ENCODE measurements at places on chromosomes 11 and 22.

DNA sequence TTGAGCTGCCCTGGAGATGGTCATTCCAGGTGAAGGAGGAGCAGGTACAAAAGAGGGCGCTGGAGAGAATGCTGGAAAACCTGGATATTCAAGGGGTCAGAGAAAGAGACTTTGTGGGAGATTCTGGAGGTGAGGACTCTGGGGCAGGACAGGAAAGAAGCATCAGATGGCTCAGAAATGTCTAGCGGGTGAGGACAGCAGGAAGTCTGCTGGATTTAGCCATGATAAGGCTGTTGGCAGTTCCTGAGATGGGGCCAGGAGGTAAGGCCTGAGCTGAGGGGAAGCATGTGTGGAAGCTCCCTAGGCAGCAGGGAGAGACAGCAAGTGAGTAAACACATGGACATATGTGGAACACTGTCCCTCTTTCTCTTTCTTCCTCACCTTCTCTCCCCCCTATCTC, 1.5 kb downstream of the UPB1 start:
- DNase-seq = no peak

- no peak for DNase-seq
Measured at GRCh38 chr11:92844197-92844596, 125.3 kb upstream of the MTNR1B start.

GRCh38 chr11:1926156-1927025, 6.9 kb downstream of the TNNT3 start:
- no peak for DNase-seq

DNA sequence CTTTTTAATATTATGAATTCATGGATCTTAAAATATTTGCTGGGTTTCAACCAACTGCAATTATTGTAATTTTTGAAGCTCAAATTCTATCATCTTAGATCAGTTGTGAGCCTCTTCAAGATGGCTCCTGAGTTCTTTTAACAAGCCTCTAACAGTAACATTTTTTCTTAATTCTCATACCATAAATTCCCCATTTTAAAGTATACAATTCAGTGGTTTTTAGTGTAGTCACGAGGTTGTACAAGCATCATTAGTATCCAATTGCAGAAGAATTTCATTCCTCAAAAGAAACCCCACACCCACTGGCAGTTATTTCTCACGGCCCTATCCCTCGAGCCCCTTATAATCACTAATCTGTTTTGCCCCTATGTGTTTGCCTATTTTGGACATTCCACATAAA, 270.8 kb downstream of the SBF2 start:
- DNase-seq = no peak

- DNase-seq = no peak
Measured at GRCh38 chr11:34308913-34309585, 48.8 kb downstream of the ABTB2 start.

DNA sequence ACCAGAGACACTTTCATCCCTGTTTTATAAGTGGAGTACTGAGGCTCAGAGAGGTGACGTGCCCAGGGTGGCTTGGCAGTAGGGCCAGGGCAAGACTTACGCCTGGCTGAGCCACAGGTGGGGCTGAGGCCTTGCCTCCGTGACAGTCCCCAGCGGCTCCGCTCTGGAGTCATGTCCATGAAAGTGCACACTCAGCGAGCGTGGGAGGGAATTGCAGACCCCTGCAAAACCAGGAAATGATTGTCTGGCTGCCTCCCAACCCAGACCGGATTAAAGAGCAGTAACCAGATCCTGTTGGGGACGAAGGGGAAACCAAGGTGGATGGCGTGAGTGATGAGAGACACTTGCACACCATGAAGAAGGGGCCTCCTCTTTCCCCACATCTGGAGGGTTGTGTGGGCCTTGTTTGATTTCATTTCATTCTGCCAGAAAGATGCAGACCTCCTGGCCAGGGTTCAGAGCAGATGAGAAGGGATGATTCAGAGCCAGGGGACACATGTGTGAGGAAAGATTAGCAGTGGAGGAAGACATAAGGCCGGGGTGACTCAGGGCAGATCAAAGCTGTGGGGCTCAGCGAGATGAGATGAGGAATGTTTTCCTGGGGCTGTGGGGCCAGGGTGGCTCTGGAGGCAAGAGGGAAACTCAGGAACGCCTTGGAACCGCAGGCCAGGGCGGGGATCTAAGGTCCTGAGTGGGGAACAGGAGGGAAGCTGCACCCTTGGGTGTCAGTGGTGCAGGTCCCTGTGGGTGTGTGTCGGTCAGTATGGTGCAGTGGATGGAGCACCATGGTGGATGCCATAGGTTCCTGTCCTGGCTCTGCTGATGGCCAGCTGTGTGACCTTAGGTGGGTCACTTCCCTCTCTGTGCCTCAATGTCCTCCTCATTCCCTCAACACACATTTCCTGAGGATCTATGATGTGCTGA, 29.9 kb upstream of the LRRC32 start:
- DNase-seq = no peak

GRCh38 chr11:78954696-78955095, 380.0 kb upstream of the NARS2 start:
- DNase-seq = no peak

GRCh38 chr11:125623064-125623463, 1.9 kb upstream of the CHEK1 start:
- no peak for DNase-seq

DNA sequence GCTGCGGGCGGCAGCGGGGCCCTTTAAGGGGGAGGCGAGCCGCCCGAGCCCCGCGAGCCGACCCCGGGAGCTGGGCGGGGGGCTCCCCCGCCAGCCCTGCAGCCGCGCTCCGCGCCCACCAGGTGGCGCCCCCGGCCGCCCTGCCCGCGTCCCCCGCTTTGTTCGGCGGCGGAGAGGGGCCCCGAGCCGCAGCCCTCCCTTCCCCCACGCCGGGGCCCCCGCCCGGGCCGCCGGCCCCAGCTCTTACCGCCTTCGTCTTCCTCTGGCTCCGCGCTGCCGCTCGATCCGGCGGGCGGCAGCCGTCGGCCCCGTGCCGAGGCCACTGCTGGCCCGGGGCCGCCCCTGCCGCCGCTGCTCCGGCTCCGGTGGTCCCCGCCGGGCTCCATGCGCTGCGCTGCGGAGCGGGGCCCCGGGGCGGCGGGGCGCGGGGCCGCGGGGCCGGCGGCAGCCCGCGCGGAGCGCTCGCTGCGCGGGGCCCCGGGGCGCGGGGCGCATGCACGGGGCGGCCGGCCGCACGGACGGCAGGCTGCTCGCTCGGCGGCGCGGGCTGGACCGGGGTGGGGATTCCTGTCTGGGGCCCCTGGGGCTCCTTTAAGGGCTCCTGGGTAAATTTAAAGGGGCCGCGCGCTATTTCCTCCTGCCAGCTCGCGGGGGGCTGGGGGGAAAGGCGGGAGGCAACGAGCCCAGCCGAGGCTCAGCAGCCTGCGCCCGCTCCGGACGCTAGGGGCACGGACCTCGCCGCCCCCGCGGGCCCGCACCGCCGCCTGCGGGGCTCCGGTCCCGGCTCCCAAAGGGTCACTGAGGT, at the start of gene ZFTA:
Gene ZFTA, minus strand, starts transcription at position 539 of the 805 bp plus-strand sequence. Its CDS starts 153 bp downstream, at position 386.
- DNase-seq = peak; percentile 80

DNA sequence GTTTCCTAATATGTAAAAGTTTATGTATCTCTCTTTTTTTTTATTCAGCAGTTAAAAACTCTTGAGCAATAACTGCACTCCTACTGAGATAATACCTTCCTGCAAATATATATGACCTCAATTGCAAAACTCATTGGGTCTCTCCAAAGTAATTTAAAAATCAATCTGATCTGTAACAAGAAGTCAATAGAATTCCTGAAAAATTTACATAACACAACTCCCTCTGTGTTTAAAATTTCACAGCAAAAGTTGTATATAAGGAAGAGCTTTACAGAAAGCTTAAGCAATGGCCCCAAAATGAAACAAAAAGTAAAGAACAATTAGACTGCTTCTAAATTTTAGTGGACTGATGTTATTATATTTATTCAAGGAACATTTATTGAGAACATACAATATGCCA, 313.4 kb downstream of the DLG2 start:
- no peak for DNase-seq

- peak; percentile 37 for DNase-seq
Measured at GRCh38 chr22:25563761-25564319, 635 bp upstream of the GRK3 start.

DNA sequence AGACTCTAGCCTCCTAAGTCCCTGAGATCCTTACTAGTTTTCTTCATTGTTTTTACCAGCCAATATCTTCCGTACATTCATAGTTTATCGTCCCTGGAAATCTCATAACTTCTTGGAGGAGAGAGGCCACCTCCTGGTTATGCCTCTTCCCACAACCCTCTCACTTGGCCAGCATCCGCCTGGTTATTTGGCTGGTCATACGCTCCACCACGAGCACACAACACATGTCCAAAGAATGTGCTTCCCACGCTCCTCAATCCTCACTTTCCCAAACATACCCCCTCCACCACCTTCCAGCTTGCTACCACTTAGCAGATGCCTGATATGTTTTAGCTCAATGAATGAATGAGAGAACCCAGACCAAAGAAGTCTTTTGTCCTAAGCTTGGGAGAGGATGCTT, 83.5 kb upstream of the EIF3D start:
- no peak for DNase-seq

GRCh38 chr11:63613517-63614135, 607 bp downstream of the PLAAT3 start:
- DNase-seq = no peak

DNA sequence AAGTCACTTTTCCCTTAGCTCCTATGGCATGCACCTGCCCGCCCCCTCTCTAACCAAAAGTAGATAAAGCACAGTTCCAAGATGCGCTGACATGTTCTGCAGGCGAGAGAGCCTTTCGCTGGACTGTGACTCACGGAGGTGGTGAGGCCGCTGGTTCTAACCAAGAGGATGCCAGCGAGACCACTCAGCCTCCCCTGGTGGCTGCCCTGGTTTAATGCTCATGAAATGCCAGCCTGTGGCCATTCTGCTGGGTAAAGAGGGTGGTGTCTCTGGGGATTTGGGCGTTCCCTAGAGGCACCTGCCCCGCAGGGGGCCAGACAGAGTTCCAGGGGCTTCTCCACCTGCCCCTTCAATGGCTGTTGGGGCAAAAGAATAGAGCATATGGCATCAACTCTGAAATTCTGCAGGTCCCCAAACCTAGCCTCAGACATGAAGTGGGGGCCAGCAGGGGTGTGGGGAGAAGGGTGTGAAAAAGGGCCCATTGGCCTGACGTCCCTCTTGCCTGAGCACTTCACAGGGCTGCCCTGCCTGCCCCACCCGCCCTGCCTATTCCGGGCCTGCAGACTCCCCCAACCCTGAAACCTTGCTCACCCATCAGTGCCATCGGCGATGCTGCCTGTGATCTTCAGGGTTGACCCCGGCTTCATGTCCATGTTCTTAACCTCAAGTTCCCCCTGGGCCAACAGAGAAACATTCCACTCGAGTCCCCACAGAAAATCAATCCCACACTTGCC, 8.5 kb downstream of the LGALS2 start:
- no peak for DNase-seq

DNA sequence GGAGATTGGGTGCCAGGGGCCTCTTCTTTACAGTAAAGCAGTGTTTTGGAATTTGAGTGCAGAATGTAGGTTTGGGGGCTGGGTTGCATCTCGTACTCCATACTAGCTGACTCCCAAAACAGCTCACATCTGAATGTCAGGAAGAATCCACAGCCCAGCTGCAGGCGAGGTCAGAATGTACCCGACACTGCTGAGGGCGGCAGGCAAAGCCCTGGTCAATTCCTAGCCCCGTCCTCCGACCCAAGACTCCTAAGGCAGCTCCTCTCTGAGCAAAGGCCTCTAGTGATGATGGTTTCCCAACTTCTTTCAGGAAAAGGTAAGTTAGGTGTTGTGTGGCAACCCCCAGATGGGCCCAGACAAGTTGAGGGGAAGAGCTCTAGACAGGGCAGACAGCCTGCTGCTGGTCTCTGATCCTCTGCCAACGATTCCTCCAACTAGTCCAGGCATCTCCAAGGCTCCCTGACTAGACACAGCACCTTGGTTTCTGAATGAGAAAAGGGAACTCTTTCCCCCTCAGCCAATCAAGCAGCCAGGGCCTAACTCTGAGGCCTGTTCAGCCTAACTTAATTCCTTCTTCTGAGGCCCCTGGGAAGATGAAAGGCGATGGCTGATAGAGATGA, 8.6 kb downstream of the LARGE2 start:
- DNase-seq = peak; percentile 16

DNA sequence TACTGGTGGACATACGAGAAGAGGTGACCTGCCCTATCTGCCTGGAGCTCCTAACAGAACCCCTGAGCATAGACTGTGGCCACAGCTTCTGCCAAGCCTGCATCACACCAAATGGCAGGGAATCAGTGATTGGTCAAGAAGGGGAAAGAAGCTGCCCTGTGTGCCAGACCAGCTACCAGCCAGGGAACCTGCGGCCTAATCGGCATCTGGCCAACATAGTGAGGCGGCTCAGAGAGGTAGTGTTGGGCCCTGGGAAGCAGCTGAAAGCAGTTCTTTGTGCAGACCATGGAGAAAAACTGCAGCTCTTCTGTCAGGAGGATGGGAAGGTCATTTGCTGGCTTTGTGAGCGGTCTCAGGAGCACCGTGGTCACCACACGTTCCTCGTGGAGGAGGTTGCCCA, 6.9 kb downstream of the TRIM6 start:
- no peak for DNase-seq

DNA sequence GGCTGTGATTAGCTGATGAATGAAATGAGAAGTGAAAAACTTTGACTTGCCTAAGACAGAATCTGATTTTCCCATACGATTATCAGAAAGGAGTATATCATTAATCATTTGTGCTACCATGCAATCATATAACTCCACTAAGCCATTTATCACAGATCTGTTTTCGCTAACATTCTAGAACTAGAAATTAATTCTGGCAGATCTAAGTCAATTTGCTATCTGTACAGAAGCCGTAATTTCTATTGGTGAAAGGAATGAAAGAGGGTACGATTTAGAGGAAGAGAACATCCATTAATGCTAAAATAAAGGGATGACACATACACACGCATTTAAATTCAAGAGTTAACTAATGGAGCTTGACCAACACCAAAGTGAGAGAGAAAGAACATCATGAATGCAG, 201.6 kb downstream of the SBF2 start:
- DNase-seq = no peak

- DNase-seq = no peak
Measured at GRCh38 chr11:76916712-76917111, 56.0 kb downstream of the ACER3 start.

DNA sequence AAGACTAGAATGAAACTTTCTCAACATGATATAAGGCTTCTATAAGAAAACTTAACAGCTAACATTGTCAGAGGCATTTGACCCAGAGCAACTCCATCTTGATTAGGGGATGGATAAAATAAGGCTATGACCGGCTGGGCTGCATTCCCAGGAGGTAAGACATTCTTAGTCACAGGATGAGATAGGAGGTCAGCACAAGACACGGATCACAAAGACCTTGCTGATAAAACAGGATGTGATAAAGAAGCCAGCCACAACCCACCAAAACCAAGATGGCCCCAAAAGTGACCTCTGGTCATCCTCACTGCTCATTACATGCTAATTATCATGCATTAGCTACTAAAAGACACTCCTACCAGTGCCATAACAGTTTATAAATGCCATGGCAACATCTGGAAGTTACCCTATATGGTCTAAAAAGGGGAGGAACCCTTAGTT, 135.2 kb downstream of the TTC28 start:
- DNase-seq = no peak

GRCh38 chr11:23885801-23886200, 611.1 kb upstream of the LUZP2 start:
- no peak for DNase-seq

GRCh38 chr22:49328118-49328475, 499.6 kb downstream of the BRD1 start:
- no peak for DNase-seq
